ENCODE measurements at places on chromosomes 12 and 14.

- no peak for DNase-seq
These were observed 948.1 kb downstream of the NRXN3 start for GRCh38 chr14:79118291-79118690.

- DNase-seq: no peak
These were observed 3.9 kb downstream of the ABHD4 start for GRCh38 chr14:22601996-22602395.

DNA sequence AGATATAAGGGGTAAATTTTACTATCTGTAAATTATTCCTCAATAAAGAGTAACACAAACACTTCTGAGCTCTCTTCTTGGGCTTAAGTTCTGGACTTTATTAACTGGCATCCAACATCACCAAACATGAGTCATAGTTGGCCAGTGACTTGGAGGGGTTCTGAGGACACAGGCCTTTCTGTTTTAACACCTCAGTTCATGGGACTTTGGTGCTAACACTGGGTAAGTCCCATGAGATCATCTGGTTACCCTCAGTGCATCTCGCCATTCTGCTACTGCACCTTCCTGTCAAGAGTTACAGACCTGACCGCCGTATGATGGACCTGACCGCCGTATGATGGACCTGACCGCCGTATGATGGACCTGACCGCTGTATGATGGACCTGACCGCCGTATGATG is 9.9 kb downstream of the SLC15A4 start:
- no peak for DNase-seq

GRCh38 chr14:101518611-101519473 is 42.5 kb upstream of the DIO3 start:
- DNase-seq: no peak

GRCh38 chr12:27779416-27779919 is 565 bp upstream of the KLHL42 start:
- DNase-seq: no peak

- DNase-seq: no peak
These were observed 18.8 kb downstream of the SLC8B1 start for GRCh38 chr12:113316155-113316554.

DNA sequence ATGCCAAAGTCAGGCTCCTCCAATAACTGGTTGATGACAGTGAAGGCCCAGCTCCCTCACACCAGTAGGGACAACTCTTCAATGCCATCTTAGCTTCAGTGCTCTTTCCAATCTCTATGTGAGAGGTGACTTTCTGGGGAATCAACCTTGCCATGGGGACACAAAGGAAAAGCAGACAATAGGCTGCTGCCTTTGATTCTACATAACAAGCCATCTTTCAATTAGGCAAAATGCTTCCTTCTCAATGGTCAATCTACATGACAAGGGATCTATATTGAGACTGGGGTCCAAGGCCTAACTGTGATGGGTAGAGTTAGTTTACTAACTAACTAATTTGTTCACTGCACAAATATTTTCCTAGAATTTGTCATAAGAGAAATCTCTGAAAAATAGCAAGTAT is 1417.5 kb upstream of the SEL1L start:
- no peak for DNase-seq

DNA sequence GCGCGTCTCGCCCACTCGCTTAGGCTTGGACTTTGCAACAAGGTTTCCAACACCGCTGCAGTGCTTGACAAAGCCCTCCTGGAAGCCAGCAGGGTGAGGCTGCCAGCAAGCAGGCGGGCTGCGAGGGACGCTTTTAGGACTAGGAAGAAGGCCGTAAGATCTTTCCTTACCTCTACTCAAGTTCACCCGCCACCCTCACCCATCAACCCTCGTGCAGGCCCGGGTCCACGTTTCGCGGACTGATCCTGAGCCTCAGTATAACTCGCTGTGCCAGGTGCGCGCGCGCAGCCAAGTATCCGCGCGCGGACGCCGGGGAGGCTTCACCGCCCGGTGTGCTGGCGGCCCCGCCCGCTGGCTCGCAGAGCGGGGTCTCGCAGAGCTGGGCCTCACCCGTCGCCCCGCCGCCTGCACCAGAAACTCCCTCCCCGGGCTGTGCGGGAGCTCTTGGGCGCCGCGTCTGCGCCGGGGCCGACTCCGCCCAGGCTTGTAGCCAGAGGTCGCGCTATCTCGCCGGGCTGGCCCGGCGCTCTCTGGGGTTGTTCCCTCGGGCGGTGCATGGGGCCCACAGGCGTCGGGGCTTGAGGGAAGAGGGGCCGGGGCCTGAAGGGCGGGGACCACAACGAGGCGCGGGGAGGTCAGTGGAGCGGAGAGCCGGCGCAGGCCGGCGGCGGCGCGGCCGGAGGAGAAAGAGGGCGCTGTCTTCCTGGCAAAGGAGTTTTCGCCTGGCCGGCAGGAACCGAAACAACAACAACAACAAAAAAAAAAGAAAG is 7.6 kb upstream of the SIX1 start:
- DNase-seq: no peak

DNA sequence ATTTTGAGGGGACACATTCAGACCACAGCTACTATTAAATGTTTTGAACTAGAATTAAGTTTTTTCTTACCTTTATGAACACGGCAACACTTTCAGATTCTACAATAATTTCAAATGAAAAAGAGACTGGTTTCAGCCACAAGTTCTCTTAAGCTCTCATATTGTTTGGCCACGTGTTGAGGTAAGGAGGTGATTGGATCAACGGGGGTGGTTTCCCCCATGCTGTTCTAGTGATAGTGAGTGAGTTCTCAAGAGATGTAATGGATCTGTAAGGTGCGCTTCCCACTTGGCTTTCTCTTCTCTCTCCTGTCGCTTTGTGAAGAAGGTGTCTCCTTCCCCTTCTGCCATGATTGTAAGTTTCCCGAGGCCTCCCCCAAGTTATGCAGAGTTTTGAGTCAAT is 48.9 kb upstream of the DYRK2 start:
- DNase-seq: no peak

GRCh38 chr12:15966426-15966825 is 55.3 kb downstream of the DERA start:
- DNase-seq: no peak

GRCh38 chr14:87066221-87066817 is 926.7 kb downstream of the GALC start:
- DNase-seq: no peak

DNA sequence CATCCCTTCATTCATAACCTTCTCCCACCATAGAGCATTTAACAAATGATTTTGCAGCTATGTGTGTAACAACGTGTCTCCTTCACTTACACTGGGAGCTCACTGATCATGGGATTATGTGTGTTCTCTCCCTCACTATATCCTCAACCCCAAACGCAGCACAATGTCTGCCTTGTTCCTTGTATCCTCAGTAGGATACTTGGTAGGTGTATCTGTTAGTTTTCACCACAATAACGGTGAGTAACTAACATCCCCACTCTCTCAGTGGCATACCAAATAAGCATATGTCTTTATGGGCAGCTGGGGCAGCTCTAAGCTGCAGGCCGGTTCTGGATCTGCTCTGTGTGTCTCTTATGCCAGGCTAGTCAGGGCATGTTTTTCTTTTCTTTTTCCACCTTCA is 166.7 kb upstream of the PWP1 start:
- no peak for DNase-seq

- no peak for DNase-seq
These were observed 97.9 kb upstream of the EEA1 start for GRCh38 chr12:93027041-93027440.

DNA sequence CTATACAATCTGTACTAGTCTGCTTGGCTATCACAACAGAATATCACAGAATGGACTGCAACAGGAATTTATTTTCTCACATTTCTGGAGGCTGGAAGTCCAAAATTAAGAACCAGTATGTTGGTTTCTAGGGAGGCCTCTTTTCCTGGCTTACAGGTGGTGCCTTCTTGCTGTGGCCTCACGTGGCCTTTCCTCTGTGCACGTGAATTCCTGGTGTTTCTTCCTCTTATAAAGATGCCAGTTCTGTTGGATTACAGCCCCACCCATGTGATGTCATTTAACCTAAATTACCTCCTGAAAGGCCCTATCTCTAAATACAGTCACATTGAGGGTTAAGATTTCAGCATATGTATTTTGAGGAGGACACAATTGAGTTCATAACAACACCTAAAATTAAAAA is 32.1 kb upstream of the C2CD5 start:
- DNase-seq: no peak

- no peak for DNase-seq
These were observed 64.2 kb downstream of the SPRING1 start for GRCh38 chr12:116673681-116674111.

DNA sequence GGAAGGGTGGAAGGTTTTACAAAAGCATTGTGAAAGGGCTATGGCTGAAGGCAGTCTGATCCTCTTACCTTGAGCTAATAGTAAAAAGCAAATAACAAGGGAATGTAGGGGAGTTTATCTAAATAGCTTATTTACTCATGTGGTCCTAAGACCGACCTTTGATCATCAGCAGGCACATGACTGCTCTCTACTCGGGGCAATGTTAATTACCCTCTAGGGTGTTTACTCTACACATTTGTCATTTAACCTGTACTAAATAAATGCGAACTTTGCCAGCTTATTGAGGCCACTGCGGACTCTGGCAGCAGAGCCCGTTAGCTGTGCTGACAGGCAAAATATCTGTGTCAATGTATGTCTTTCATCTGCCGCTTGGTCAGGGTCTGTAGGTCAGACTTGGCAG is 768.3 kb upstream of the ATXN7L3B start:
- no peak for DNase-seq

- DNase-seq: no peak
These were observed at the start of gene SH2B3 for GRCh38 chr12:111405859-111406473. SH2B3 (plus strand) TSS chr12:111405923; CDS start chr12:111418146, 12,223 bp downstream.

DNA sequence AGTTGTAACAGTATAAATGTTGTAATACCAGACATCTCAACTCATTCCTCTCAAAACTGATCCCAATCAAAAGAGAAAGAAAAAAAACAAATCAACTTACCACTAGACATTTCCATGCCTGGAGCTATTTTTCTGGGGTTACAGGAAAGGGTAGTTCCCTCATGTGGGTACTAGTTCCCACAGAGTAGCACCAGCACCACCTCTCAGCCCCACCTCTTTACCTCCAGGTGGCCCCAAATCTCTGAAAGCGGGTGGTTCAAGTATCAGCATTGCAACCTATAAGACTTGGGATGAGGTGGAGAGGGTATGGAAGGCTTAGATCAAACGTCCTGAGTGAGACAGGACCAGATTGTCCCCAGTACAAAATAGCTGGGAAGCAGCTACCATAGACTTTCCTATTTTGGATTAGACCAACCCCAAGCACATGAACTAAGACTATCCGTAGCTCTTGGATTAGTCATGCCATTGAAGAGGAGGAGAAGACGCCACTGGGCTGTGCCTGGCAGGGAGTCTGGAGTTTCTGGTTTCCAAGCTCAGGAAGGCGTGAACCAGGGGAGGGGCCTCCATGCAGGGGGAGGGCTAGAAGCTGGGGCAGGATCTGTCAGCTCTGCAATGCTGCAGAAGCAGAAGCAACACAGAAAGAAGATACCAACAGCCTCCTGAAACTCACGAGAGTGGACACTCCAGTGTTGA is at the start of gene SLC39A2:
TSS of gene SLC39A2 (plus strand) at position 620 of the 693 bp plus-strand sequence. CDS start 154 bp downstream, outside the sequence.
- no peak for DNase-seq

DNA sequence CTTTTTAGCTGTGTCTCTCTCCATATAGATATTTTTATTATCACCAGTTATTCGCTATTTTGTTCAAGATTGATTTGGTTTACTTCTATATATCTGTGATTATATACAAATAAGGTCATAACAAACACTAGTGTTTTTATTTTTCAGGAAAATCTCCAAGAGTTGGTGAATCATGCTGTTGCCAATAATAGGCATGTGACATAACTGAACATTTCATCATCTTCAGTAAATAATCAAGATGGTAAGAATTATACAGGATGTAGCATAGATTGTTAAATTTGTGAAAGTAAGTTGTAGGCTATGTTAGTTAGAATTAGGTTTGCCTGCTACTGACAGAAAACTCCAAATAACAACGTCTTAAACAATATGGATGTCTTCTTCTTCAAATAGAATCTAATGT is 240.9 kb upstream of the PDE3A start:
- DNase-seq: no peak
